Pulmonary artery endothelial cell (primary cell): ENCODE measurements at places on chromosomes 5 and 9. TPM values are rescaled to one million over a fixed set of nuclear protein-coding genes. Genes with fewer than 3 reads are reported as not detected.

DNA sequence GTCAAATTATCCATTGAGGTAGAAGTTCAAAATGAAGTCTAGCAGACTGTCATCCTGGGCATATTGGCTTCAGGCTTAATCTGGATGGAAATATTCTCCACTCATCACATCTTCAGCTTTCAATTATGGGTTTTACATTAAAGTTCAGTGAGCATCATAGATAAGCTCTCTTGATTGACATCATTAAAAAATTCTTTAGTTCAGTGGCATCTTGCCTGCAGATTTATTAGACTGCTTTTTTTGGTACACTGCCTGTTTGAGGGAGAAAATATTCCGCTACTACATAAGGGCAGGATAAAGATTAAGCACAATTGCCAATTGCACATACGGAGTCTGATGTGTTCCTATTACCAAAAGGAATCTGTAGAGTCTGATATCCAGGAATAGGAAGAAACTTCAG is 2353.8 kb downstream of the MAT2B start:
- no peak for DNase-seq

GRCh38 chr9:81633952-81634854 is 55.1 kb downstream of the TLE1 start:
- DNase-seq = no peak

DNA sequence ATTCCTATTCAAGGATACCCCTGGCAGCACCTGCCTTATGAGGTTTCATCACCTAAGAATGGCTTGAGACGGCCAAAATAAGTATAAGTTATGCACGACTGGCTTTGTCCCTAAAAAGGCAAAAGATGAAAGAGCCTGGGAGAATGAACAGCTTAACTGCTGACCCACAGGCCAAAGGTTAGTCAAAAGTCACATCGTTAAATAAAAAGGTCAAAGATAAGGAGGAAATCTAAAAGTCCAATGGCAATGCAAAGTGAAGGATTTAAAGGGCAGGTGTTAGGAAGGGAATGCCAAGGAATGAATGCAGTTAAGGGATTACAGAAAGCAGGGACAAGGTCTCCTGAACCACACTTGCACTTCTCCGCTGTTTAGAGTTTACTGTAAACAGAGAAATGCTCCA is 5.6 kb downstream of the TAL2 start:
- DNase-seq = no peak

GRCh38 chr9:6047020-6047419 is 31.6 kb upstream of the RANBP6 start:
- DNase-seq = no peak

- DNase-seq = no peak
These were observed 3.7 kb downstream of the LSM11 start for GRCh38 chr5:157747173-157747740.

- no peak for DNase-seq
These were observed 53.2 kb downstream of the NDST1 start for GRCh38 chr5:150561192-150561512.

DNA sequence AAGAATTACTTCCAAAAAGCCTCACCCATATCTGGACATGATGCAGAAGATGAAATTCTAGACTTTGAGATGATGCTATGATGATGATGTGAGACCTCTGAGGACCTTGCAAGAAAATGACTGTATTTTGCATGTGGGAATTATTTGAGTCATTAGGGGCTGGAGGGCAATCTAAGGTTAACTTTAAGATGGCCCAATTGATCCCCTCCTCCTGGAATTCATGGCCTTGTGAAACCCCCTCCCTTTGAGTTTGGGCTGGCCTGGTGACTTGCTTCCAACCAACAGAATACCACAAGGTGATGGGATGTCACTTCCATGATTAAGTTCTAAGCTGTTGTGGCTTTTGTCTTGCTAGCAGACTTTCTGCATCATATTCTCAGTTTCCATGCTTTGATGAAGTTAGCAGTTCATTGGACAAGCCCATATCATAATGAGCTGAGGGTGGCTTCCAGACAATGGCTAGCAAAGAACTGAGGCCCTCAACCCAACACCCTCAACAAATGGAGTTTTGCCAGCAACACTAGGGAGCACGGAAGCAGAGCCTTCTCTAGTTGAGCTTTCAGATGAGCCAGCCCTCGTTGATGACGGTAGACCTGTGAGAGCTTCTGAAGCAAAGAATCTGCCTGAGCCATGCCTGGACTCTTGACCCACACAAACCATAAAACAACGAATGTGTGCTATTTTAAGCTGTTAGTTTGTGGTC is 7.4 kb upstream of the AMACR start:
- no peak for DNase-seq

DNA sequence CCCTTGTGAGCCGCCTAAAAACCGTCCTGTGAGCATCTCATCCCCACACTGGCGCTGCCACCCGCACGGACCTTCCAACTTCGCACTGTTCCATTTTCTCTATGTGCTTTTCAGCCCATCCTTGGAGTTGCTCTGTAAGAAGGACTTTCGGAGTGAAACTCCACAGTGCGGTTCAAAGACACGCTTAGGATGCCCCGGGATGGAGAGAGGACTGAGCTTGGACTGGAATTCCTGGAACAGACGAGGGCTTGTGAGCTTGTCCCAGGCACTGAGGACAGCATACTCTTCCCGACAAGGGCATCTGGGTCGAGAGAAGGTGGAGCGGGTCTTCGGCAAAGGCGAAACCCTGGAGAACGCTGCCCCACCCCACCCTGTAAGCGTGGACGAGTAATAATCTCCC is 187.8 kb downstream of the MEF2C start:
- no peak for DNase-seq

- no peak for DNase-seq
These were observed 178.7 kb downstream of the SPATA31D1 start for GRCh38 chr9:82167296-82167695.

GRCh38 chr5:518721-519120 is 5.5 kb downstream of the SLC9A3 start:
- no peak for DNase-seq

DNA sequence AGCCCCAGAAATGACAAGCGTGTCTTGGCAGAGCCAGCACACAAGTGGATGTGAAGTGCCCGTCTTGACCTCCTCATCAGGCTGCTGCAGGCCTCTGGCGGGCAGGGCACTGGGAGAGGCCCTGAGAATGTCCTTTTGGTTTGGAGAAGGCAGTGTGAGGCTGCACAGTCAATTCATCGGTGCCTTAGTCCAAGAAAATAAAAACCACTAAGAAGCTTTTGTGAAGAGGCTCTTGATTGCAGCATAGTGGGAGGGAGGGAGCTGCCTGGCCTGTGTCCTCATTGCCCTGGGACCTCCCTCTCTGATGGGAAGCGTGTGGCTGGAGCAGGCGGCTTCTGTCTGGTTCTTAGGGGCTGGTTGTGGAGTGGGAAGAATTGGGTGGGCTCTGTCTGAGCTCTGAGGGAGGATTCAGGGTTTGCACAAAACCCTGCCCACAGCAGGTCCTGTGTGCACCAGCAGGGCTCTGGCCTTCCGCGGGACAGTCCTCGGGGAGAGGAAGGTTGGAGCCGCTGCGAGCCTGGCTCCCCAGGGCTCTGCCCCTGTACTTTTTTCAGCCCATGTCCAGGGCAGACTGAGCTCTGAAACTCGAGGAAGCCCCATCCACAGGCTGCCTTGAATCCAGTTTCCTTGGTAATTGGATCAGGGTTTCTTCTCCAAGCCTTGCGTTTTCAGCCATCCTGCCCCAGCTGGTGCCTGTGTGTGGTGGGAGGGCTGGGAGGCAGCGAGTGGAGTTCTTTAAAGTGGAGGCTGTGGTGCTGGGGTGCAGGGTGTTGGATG is 1.1 kb downstream of the HRCT1 start:
- no peak for DNase-seq

- no peak for DNase-seq
These were observed 282.2 kb upstream of the FAM174A start for GRCh38 chr5:100252944-100253343.

DNA sequence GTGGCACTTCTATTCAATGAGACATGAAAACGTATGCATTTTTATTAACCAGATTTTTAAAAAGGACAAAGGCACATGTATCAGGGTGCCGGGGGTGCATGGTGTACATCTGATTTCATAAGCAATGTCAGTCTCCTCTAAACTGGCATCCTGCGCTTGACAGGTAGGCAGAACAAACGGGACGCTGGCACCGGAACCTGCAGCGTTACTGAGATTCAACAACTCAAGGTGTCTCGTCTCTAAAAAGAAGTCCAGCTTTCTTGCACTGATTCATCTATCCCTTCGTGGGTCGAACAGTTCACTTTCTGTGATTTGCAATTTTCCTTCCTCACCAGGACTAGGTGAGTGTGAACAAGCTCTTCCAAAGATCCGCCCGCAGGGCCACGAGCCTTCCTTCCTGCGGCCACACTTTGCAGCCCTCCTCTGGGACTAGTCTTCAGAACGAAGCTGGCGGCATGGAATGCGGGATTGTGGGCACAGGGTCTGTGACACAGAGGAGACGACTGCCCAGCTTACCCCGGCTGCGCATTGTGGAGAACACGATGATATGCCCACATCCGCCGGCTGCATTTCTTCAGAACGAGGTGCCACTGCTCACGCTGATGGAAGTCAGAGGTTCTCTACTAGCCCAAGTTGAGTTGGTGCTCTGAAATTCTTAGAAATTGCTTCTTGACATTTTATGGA is 7.2 kb downstream of the SLC6A3 start:
- no peak for DNase-seq

- no peak for DNase-seq
These were observed 20.2 kb downstream of the OBP2B start for GRCh38 chr9:133188843-133189180.

DNA sequence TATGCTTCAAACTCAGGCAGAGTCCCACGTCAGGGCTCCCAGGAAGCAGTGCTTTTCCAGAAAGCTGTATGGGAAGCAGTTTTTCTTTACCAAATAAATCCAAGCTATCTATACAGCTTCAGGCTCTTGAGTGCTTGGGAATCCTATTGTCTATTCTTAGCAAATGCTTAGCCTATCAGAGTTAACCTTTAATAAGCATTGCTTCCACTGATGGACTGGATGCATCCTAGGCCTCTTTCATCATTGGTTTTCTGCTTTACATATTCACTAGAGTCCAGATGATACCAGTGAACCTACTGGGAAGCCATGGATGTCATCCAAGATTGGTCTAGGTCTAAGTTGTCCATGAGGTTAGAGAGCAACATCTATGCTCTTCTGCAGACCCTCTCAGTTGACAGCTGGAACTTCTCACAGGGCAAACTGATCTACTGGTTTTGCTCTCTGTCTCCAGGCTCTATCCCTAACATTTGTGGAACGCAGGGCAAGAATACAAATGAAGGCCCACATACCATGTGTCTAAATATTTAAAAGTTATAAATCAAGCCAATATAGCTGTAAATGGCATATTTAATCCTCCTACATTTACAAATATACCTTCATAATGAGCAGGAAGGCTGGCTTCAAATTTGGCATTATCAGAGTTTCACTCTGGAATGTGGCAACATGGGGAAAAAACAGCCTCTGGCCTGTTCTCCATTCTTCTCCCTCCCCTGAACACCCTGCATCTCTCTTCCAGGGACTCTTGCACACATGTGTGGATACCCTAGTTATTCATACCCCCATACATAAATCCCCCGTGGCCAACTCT is 49.8 kb upstream of the PLPP1 start:
- DNase-seq = no peak

- DNase-seq = no peak
These were observed 5.1 kb upstream of the TUT7 start for GRCh38 chr9:86359151-86359879.

DNA sequence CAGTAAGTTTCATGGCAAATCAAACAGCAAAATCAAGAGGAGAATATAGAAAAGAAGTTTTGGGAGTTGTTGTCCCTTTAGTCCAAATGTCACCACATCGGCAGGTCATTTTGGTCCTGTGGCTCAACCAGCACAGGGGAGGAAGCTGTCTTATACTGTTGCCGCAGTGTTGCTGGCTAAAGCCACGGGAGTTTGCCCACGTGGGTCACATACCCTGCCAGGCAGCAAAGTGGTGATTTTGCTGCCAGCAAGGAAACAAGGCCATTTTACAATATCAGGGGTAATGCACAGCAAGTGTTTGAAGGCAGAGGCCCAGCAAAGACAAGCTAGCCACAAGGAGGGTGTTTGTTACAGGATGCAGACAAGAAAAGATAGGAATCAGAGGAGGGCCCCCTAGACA is 14.5 kb downstream of the GABRA6 start:
- DNase-seq = no peak

DNA sequence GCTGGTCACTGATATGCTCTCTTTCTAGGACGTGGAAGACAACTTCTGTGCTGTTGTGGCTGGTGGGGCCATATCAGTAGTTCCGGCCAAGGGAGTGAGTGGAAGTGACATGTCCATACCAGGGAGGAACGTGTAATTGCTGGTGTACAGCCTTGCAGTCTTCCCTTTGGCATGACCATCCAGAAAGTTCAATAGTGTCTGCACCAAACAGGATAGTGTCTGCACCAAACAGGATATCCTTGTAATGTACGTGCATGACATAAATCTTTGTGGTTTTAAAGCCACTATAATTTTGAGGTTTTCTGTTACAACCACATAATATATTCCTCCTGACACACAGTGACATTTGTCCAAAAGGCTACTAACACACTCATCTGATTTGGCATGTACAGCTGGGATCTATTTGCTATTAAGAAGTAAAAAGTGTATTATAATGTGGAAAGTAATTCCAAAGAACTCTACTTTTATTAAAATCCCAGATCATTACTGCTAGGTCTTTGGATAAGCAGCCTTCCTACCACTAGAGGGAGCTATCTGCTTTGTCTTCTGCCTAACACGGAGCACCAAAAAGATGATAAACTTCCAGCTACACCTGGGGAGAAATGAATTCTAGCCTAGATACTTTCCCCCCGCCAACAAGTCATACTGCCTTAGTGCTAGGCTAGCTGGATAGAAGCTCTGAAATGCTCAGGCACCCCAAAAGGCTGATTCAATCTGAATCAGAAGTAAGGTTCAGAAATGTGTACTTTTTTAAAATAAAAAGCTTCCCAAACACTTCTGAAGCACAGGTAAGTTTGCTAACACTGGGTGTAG is 52.7 kb downstream of the RNF145 start:
- DNase-seq = peak; percentile 37

DNA sequence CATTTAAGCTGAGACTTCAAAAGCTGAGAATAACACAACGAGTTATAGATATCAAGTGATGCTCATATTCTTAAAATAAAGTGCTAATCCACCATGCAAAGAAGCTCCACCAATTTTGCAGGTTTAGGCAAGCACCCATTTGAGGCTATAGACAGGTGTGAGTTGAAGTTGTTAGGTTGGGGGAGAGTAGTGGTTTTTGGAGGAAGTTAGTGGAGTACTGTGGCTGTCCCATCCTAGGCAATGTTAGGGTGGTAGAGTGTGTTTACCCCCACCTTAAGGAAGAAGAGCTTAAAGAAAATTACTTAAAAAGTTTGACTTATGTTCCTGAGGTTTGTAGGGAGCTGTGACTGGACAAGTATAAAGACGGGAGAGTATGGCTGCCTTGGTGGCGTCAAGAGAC is 98.9 kb upstream of the MAN2A1 start:
- DNase-seq = no peak

The SOX30 gene
- not detected in 2 replicates for total RNA-seq

The ZNF618 gene
- total RNA-seq = 14.8 and 15.8 TPM in 2 replicates

The SLC45A2 gene
- 0.13 TPM in 1 of 2 replicates, not detected in the other for total RNA-seq

The PTTG1 gene
- 88.6 and 175 TPM in 2 replicates for total RNA-seq

The C9orf153 gene
- total RNA-seq = 0.07 and 0.14 TPM in 2 replicates

The ZNF366 gene
- total RNA-seq = 0.39 and 0.46 TPM in 2 replicates

The TMEM174 gene
- 0.07 TPM in 1 of 2 replicates, not detected in the other for total RNA-seq

The NKD2 gene
- total RNA-seq = 0.13 TPM in 1 of 2 replicates, not detected in the other

The FOXD4L4 gene
- 0.20 and 0.25 TPM in 2 replicates for total RNA-seq

The SLCO6A1 gene
- total RNA-seq = not detected in 2 replicates

The DNAJC25 gene
- 3.8 and 4.7 TPM in 2 replicates for total RNA-seq

The BDP1 gene
- 25.8 and 36.6 TPM in 2 replicates for total RNA-seq
